NCI-H524 (cell line): ENCODE measurements at places on chromosomes 1 and 21.

DNA sequence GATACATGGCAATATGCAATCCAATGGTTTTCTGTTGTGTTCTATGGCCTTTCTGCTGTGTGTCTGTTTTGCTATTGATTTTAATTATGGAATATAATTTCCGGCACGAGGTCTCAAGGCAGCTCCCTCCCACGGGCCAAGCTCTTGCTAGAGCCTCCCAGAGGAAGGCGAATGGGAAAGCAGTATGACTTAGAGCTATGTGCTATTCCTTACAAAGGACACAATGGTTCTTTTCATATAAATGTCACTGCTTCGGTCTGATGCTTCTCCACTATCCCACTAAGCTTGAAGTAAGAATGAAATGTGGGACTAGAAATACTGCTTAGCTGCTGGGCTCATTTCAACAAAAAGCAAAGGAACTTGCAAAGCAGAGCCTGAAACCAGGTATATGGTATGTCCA is 322.2 kb upstream of the BEND5 start:
- no peak for DNase-seq

DNA sequence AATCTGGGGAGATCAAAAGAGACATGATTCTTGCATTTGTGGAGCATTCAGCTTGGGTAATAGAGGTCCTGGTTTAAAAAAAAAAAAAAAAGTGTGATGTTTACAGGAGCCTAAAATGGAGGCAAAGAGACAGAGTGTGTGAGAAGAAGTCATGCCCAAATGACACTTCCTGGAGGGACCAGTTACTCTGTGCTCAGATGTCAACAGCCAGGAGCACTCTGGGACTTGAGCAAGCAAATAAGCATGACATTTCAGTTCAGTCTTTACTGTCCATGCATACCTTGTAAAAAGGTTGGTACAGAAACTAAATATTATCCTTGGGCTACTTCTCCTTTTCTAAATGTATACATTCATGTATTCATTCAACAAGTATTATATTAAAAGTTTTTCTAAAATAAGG is 25.2 kb upstream of the ADGRL2 start:
- DNase-seq, result no peak

GRCh38 chr1:160685266-160685665 is 26.4 kb downstream of the CD48 start:
- no peak for DNase-seq

DNA sequence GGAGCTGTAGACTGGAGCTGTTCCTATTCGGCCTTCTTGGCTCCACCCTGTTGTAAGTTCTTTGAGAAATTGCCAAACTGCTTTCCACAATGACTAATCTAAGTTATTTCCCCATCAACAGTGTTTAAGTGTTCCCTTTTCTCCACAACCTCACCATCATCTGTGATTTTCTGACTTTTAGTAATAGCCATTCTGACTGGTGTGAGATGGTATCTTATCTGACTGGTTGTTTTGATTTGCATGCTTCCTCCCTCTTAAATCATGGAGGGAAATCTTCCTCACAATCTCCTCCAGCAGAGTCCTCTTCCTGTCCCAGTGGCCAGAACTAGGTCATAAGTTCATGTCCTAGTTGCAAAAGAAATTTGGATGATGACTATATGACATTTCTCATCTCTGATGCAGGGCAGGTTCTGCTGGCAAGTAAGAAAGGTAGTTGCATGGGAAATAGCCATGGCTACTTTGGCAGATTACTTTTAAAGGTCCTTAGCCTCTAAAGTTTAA is 294.0 kb downstream of the LRRC40 start:
- no peak for DNase-seq

DNA sequence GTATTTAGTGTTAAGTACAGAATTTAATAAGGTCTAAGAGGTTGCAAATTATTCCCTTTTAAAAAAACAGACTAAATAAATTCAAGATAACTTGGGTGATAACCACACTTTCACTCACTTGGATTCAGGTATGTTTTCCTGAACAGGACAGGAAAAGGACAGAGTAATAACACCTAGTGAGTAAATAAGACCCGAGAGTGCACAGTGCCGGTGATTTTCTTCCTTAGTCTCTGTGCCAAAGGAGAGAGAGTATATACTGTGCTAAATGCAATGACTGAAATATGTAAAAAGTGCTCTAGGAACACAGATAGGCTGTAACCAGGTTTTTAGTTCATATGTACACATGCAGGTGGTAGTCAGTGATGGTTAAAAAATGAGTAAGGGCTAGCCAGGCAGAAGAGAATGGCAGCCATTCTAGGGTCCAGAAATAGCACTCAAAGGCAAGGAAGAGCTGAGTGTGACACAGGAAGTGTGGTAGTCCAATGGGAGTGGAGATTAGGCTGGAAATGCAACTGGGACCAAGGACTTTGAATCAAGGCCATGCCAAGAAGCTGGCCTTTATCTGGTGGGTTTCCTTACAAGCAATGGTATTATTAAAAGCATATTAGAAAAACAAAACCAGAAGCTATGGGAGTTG is 58.1 kb downstream of the NRIP1 start:
- no peak for DNase-seq

DNA sequence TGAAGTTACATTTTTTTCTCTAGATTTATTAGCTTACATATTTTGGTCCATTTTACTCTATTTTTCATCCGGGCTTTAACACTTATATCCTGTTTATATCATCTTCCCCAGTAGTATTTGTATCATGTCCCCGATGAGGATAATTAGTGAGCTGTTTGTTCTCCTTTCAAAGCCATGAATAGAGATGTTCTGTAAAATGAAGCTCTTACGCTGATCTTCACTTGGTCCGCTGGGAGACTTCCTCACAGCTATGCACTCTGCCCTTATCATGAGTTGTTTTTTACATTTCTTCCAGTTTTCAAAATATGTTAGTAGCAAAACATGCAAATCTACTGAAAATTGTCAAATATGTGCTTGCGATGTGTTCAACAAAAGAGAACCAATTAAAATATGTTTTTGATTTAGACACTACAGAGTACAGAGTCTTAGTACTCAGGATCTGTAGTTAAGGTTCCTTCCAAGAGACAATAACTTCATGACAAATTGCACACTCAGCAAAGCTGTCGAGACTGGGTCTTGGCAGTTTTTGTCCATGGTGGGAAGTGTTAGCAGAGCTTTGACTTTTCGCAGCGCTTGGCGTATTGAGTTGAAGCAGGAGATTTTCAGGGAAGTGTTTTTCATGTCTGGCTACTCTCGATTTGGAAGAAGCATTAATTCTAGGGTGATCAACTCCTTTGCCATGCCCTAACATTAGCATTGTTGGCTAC is 292.0 kb upstream of the ADAMTS5 start:
- no peak for DNase-seq

DNA sequence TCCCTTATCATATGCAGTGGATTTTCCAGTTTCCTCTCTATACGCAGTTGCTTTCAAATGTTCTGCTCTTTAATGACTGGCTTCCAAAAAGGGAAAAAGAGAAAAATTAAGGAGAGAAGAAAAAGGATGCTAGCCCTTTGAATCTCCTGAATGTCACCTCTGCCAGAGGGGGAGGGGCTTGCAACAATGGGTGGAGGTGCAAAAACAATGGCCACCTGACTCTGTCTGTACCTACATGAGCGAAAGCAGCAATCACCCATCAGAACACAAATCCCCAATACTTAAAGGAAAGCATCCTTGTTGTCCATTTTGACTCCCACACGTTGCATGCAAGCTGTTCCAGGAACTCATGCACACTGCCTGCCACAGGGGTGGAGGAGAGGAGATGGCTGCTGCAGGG is 61.2 kb downstream of the CCDC30 start:
- DNase-seq, result no peak

DNA sequence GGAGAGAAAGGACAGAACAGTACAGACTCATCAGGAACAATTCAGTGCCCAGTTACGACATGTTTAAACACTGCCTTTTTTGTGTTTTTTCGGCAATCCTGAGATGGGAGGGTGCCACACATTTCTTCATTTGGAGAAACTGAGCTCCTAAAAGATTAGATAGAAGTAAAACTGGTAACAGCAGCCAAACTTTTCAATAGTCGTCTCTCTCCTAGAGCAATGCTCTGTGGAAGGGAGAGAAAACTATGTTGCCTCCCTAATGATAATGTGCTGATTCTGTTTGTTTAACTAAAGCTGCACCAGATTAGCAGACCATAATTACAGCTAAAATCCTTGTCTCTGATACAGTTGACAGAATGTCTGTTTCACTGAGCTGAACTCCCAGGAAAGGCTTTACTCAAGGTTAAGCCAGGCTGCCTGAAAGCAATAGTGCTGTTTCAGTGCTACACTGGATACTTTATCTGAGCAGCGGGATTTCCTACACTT is 76.2 kb upstream of the CXADR start:
- peak; percentile 58 for DNase-seq

GRCh38 chr1:90347366-90347765 is 352.5 kb downstream of the ZNF326 start:
- no peak for DNase-seq

DNA sequence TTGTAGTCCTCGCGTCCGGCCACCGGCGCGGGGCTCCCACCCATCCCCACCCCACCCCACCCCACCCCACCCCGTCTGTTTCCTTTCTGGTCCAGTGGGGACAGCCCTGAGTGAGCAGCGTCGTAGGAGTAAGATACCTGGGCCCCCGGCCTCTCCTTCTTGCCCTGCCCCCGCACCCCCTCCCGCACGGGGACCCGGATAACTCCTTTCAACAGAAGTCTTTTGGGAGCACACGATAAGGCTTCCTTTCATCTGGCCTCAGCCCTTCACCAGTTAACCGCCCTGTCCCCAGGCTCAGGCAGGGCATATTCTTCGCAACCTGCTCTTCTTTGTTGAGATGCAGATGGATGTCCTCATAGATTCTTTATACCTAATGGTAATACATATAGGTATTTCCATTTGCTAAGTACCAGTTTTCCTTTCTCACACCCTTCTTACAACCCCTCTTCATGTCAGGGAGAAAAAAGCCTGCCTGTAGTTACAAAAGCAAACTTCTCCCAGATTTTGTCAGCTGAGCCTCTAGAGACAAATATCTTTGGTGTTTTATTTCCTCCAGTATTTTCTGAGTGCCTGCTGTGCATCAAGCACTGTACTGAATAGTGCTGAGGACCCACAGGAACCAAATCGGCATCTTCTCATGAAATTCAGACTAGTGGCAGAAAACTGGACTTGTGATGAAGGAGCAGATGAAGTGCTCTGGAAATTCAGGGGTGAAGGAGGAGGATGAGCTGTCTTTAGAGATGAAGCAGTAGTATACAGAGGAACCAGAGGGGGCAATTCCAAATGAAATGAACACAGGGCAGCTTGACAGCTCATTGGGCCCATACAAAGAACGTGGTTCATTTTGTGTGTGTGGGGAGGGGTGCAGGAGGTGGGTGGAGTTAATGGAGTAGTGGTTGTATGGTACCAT is 33.6 kb downstream of the SLC2A1 start:
- DNase-seq, result peak; percentile 16

DNA sequence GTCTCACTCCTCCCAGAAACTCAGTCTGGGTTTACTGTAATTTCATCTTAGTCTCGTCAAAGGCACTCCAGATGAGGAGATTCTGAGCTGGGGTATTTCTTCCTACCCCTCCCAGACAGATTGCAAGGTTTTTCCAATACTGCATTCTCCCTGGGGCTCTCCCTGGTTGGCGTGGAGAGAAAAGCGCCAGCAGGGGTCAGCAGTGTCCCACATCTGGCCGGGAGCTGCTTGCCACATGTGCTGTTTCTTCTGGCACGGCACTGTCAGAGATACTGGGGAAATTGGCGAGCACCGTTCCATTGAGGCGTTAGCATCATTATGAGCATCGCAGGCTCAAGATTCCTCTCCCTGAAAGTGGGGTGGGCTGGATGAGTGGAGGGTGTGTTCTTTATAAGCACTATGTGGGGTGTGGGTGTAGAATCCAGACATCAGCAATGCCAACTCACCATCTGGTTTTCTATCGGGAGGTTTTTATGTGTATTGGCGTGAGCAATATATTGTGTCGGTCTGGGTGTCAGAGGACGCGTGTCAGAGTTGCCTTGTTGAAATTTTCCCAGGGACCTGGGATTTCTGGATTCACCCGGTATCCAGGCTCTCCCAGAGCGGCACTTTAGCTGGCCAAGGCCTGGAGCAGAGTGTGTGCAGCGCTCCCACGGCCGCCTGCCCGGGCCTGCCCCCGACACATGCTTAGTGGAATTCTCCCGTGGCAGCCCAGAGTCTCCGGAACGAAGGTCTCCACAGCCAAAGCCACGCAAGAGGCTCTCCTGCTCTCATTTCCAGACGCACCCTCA is 8.0 kb upstream of the NAV1 start:
- DNase-seq, result peak; percentile 47

DNA sequence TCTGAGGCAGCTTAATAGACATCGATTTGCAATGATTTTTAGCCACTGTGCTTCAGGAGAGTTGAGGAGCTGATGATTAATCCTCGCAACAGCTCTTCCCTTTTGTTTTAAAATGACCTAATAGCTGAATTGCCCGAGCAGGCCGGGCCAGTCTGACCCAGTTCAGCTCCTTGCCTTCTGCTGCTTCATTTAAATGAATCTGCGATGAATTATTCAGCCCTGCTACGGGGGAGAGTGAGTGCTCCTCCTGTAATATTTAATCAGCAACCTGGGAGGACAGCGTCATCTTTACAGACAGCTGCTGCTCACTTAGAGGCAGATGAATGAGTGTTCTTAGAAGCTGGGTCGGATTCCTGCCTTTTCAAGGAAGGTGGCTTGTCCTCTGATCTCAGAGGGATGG is 325.1 kb downstream of the CAMTA1 start:
- DNase-seq, result peak; percentile 21

GRCh38 chr1:29828526-29829447 is 592.5 kb downstream of the PTPRU start:
- no peak for DNase-seq

- DNase-seq, result peak; percentile 87
Measured at GRCh38 chr1:24551960-24552571, 3.8 kb upstream of the NCMAP start.

DNA sequence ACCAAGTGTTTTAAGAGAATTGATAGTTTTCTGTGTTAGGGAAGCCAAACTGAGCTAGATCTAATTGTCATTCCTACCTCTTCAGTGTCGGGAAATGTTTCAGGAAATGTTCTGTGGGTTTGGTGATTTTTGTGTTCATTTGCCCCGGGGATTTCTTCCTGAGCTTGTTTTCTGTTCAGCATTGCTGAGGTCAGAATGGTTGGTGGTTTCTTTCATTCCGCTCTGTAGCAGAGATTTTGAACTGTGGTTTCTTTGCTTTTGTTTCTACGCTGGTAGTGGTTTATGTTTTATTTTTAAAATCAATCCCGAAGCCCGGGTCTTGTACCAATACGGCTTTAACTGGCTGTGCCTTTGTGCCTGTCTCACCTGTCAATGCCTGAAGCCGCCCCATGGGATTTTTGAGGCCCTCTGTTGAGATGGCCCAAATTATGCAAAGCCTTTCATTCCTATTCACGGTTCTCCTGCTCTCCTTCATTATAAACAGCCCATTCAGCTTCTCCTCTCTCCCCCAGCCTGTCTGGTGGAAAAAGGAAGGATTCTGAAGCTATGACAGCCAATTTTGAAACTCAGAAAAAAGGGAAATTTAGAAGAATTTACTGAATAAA is 417.2 kb upstream of the KAZN start:
- no peak for DNase-seq
